ENCODE measurements at places on chromosomes 6 and 20. TPM values are rescaled to one million over a fixed set of nuclear protein-coding genes. Genes with fewer than 3 reads are reported as not detected.

Gene LTB
- 6.0 TPM for polyA plus RNA-seq

DNA sequence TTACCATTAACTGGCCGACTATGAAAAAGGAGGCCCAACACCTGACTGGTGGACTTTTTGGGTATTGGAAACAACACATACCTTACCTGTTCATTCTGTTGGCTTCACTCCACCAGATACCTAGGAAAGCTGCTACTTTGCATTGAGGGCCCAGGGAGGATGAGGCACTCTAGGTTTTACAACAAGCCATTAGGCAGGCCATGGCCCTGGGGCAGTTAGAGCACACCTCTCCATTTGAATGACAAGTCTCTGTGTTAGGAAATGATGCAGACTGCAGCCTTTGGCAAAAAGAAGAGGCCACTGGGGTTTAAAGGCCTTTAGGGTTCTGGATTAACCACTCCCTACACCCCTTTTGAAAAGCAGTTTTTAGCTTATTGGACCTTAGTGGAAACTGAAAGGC lies 144.3 kb downstream of the OR2B2 start:
- no peak overlapping the region for H3K4me3 ChIP-seq
- H3K36me3 ChIP-seq, result no peaks in the 10 kb centered on the region
- no peak overlapping the region for H3K27ac ChIP-seq

DNA sequence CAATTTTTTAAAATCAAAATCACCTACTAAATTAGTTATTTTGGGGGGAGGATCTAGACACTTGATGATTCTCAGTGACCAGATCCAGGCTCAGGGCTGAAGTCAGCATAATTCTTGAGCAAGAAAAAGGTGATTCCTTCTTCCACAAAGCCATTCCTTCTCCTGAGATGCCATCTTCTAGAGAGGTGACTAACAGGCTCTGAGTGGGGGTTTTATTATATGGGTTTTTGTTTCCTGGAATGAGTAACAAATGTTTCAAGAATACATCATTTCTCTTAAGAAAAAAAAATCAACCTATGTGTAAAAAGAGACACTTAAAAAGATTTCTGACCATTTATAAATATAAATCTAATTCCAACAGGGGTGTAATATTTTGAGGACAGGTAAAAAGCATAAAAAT lies 154.3 kb downstream of the NFATC2 start:
- no peaks in the 10 kb centered on the region for H3K4me1 ChIP-seq
- no peaks in the 10 kb centered on the region for H3K27me3 ChIP-seq
- no peak for DNase-seq
- no peak overlapping the region for H3K27ac ChIP-seq

- H3K36me3 ChIP-seq, result no peaks in the 10 kb centered on the region
- no peaks in the 10 kb centered on the region for H3K4me1 ChIP-seq
- no peak overlapping the region for H3K27ac ChIP-seq
- DNase-seq, result no peak
- H3K4me3 ChIP-seq, result no peak overlapping the region
- H3K27me3 ChIP-seq, result no peaks in the 10 kb centered on the region
Observed at GRCh38 chr20:63241272-63241671, 5.6 kb downstream of the BIRC7 start.

- no peaks in the 10 kb centered on the region for H3K36me3 ChIP-seq
- H3K27ac ChIP-seq, result peak overlapping the region; percentile 7
- DNase-seq, result no peak
- peaks cover 10% of the 10 kb centered on the region for H3K4me1 ChIP-seq
- H3K4me3 ChIP-seq, result no peak overlapping the region
Observed at GRCh38 chr6:111069382-111070104, 17.8 kb upstream of the SLC16A10 start.

GRCh38 chr6:138434925-138435324 lies 30.9 kb downstream of the HEBP2 start:
- H3K27ac ChIP-seq, result no peak overlapping the region
- H3K27me3 ChIP-seq, result no peaks in the 10 kb centered on the region
- no peaks in the 10 kb centered on the region for H3K36me3 ChIP-seq

GRCh38 chr20:15022921-15023320 lies 685.5 kb upstream of the FLRT3 start:
- H3K36me3 ChIP-seq, result no peaks in the 10 kb centered on the region
- no peaks in the 10 kb centered on the region for H3K27me3 ChIP-seq
- no peaks in the 10 kb centered on the region for H3K4me1 ChIP-seq
- H3K27ac ChIP-seq, result no peak overlapping the region

Gene TUBB1
- polyA plus RNA-seq, result not detected

GRCh38 chr20:40189621-40190020 lies 499.4 kb downstream of the MAFB start:
- DNase-seq, result no peak
- no peaks in the 10 kb centered on the region for H3K36me3 ChIP-seq
- no peaks in the 10 kb centered on the region for H3K4me1 ChIP-seq
- no peaks in the 10 kb centered on the region for H3K27me3 ChIP-seq
- no peak overlapping the region for H3K4me3 ChIP-seq

- H3K27ac ChIP-seq, result peak overlapping the region; percentile 71
- H3K27me3 ChIP-seq, result no peaks in the 10 kb centered on the region
- H3K4me1 ChIP-seq, result peaks cover 5% of the 10 kb centered on the region
Observed at GRCh38 chr6:11538052-11538818, 686 bp downstream of the TMEM170B start.

Gene PTGIS
- 25.4 TPM for polyA plus RNA-seq

DNA sequence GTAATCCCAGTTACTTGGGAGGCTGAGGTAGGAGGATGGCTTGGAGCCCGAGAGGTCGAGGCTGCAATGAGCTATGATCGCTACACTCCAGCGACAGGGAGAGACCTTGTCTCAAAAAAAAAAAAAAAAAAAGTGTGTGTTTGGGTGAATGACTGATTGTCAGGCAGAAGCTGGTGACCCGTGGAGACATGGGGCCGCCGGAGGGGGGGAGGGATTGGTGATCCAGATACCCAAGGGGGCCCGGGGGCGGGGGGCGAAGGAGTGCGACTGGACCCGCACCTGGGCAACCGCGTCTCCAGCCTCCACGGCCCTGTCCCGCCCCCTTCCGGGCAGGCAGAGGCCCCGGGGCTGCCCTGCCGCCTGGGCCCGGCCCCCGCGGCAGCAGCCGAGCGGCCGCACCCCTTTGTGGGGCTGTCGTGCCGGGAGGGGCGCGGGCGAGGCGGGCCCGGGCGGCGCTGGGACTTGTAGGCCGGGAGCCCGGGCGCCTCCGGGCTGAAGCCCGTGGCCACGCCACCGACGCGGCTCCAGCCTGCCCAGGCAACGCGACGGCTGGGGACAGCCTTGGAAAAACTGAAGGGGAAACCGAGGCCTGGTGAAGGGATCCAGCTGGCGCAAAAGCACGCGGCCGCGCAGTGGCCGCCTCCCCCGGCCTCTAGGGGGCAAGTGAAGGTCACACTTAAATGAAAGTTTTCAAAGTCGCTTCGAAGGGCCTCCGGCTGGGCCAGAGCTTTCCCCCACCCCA lies 2.1 kb upstream of the RBM38 start:
- no peaks in the 10 kb centered on the region for H3K36me3 ChIP-seq
- peak overlapping the region; percentile 21 for H3K4me3 ChIP-seq
- H3K4me1 ChIP-seq, result peaks cover 18% of the 10 kb centered on the region
- no peaks in the 10 kb centered on the region for H3K27me3 ChIP-seq

Gene OXT
- 3.4 TPM for polyA plus RNA-seq

DNA sequence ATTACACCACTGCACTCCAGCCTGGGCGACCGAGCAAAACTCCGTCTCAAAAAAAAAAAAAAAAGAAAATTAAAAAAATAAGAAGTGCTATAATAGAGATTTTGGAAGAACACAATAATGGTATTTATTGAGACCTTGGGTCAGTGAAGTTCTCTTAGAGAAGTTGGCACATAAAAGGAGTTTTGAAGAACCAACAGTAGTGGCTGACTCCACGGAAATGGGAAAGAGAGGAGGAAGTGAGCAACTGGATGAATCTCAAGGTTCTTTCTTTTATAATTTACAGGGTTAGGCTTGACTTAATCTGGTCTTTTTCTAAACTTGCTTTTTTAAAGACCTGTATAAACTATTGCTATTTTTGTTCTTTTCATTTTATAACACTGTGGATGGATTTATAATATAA lies 52.8 kb downstream of the TOMM6 start:
- no peak for DNase-seq
- H3K27me3 ChIP-seq, result no peaks in the 10 kb centered on the region
- no peaks in the 10 kb centered on the region for H3K36me3 ChIP-seq
- H3K4me1 ChIP-seq, result no peaks in the 10 kb centered on the region

- H3K36me3 ChIP-seq, result no peaks in the 10 kb centered on the region
- no peaks in the 10 kb centered on the region for H3K4me1 ChIP-seq
- H3K27me3 ChIP-seq, result no peaks in the 10 kb centered on the region
- no peak for DNase-seq
Observed at GRCh38 chr20:47699818-47700217, 85.5 kb downstream of the SULF2 start.

Gene BPIFB1
- polyA plus RNA-seq, result 0.85 TPM

DNA sequence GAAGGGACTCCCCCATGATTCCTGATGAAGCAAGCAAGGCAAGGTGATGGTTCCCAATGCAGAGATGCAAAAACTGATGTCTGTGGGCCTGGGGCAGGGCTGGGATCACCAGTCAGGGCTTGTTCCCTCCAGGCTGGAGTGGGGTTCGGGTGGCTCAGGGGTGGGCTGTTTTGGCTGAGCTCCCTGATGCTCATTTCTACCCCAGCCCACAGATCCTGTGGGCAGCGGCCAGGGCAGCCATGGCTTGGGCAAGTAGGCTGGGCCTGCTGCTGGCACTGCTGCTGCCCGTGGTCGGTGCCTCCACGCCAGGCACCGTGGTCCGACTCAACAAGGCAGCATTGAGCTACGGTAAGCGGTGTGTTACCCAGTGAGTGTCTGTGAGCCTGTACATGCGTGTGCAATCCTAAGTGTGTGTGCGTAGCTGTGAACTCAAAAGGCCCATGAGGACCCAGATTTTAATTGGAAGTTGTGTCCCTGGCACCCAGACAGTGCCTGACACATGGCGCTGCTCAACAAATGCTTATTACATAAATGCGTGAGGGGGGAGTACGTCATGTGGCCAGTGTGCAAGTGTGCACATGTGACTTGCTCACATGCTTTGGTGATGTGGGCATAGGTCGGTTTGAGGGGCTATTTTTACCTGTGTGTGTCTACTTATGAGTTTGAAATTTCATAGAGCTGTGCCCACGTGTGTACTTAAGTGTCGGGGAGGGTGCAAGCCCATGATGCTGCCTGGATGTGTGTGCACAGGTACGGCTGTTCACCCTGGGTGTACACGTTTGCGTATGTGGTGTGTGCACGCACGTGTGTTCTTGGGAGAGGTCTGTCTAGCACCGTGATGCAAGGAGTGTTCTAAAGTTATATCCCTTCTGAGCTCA lies 1.1 kb downstream of the BPIFB2 start:
- no peaks in the 10 kb centered on the region for H3K36me3 ChIP-seq
- H3K4me3 ChIP-seq, result no peak overlapping the region

- H3K27me3 ChIP-seq, result no peaks in the 10 kb centered on the region
- DNase-seq, result no peak
- no peak overlapping the region for H3K4me3 ChIP-seq
- H3K4me1 ChIP-seq, result no peaks in the 10 kb centered on the region
- H3K27ac ChIP-seq, result no peak overlapping the region
- H3K36me3 ChIP-seq, result no peaks in the 10 kb centered on the region
Observed at GRCh38 chr6:108767418-108768165, 80.6 kb upstream of the ARMC2 start.

Gene HNF4A
- polyA plus RNA-seq, result 38.2 TPM

Gene ZNF512B
- 10.1 TPM for polyA plus RNA-seq

DNA sequence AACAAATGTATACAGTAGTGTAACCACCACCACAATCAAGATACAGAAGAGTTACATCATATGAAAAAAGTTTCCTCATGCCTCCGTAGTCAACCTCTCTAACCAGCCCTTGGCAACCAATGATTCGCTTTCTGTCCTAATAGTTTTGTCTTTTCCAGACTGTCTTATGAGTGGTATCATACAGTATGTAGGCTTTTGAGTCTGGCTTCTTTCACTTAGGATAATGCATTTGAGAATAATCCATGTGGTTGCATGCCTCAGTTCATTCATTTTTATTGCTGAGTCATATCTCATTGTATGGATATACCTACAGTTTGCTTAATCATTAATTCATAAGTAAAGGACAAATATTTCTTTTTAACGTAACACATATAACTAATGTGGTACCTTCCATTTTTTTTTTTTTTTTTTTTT lies 86.4 kb upstream of the RIPOR2 start:
- H3K4me1 ChIP-seq, result no peaks in the 10 kb centered on the region
- no peak overlapping the region for H3K27ac ChIP-seq
- no peak for DNase-seq

DNA sequence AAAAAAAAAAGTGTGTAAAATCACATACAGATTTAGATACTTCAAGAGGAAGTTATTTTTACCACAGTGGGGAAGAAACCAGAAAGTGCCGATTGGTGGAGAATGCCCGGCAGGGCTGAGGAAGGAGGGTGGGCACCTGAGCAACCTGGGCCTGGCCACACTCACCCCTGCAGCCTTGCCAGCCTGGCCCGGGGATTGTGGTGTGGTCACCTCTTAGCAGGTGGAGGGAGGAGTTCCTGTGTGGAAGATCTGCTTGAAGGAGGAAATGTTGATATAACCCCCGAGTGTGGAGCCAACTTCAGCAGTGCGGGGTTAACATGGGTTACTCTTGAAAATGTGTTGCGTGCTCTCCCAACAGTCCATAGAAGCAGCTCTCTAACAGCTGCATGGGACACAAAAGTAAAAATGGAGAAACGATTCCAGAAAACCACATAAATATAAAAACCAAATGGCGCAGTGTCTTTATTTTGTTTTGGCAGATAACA lies 14.7 kb downstream of the UST start:
- H3K4me1 ChIP-seq, result peaks cover 9% of the 10 kb centered on the region
- no peaks in the 10 kb centered on the region for H3K36me3 ChIP-seq
- no peak for DNase-seq
- H3K27me3 ChIP-seq, result no peaks in the 10 kb centered on the region
- H3K27ac ChIP-seq, result peak overlapping the region; percentile 77

DNA sequence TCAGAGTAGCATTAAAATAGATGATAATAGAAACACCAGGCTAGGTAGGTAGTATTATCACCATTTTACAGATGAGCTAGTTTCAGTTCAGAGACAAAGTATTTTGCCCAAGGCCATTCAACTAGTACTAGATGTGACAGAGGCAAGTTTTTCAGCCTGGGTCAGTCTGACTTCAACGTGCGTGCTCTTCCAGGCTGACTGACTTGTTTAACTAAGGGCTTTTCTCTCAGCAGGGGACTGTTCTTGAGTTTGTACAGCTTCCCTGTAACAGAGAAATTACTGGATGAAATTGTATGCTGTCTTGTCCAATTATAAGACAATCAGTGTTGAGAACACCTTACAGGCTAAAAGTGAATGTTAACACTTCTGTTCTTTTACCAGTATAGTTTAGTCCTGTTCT lies 333.5 kb upstream of the MAN1A1 start:
- H3K4me1 ChIP-seq, result no peaks in the 10 kb centered on the region
- H3K27me3 ChIP-seq, result no peaks in the 10 kb centered on the region
- H3K36me3 ChIP-seq, result no peaks in the 10 kb centered on the region
- no peak overlapping the region for H3K4me3 ChIP-seq
- DNase-seq, result peak; percentile 11

Gene HLA-DQB1
- polyA plus RNA-seq, result 15.2 TPM

DNA sequence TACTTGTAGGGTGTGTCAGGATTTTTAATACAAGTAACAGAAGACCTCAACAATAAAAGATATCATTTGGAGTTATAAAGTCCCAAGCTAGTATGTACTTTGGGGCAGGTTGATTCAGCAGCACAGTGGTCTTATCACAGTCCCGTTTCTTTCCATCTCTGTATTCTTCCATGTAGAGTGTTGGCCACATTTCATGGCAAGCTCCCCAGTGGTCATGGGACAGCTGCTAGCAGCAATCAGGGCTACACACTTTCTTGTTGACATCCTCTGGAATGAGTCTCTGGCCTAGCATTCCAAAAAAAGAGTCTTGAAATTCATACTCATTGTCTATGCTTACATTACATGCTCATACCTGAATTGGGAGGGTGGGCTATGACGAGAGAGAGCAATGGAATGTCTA lies 53.2 kb downstream of the SOBP start:
- no peaks in the 10 kb centered on the region for H3K27me3 ChIP-seq
- H3K36me3 ChIP-seq, result no peaks in the 10 kb centered on the region
- no peak for DNase-seq
- no peak overlapping the region for H3K4me3 ChIP-seq
- no peak overlapping the region for H3K27ac ChIP-seq

Measured in hepatocyte (in vitro differentiated cells).